ENCODE measurements at places on chromosomes 4 and X.
A peak's percentile ranks its signal among the peaks of the same experiment; 100 is the strongest.

- DNase-seq, result peak; percentile 38
Observed at GRCh38 chr4:105140684-105141490, 5.8 kb upstream of the TET2 start.

DNA sequence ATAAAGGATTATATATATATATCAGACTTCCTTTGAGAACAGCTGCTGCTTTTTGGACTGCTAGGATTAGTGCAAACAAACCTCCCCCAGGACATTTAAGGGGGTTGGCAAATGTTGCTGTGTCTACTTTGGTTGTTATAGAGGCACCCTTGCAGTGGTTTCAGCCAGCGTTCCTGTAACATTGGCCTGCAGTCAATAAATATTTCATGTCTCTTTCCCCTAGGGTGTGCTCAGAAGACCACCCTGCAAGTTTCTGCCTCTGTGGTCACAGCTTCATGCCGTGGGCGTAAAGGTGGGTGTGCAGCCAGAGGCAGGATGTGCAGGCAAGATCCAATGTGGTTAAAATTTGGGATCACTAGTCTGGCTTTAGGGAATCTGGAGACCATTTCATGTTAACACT lies 28.9 kb downstream of the FGF5 start:
- no peak for DNase-seq

DNA sequence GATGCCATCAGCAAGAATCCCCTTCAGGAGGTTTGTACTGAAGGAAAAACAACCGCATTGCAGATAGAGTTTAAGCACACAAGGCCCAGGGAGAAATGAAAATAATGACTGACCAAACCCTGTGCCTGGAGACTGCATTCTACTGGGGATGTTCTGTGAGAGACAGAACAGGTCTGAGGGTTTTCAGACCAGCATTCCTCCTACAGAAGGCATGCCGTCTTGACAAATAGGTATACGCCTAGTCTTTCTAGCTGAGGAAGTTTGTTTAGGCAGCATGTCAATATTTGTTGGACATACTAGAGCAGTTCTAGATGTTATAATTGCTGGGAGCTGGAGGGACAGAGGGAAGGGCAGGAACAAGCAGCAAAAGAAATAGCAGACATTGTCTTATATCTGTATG lies 68.4 kb upstream of the SCOC start:
- no peak for DNase-seq

DNA sequence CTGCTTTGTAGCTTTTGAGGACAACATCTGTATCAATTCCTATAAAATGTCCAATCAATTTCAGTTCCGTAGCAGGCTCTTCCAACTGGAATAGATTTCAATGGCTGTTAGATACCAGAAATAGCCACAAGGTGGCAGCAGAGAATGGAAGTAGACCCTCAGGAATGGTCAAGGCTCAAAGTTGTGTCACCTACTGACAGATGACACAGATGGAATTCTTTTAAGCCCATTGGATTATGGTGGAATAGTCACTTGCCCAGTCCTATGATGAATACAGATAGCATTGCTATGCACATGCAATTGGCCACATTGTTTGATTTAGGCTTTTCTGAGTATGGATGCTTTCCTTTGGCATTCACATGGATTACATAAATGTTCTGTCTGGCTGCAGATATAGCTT lies 130.4 kb upstream of the RADX start:
- peak; percentile 37 for DNase-seq

- DNase-seq, result no peak
Observed at GRCh38 chrX:13599491-13599890, 30.1 kb downstream of the EGFL6 start.
